Stimulated activated CD4-positive, alpha-beta T cell treated with anti-CD3 and anti-CD28 coated beads, Interleukin-1b, Interleukin-23, amount 100 ng/mL, for 1 hour (primary cell): ENCODE measurements at places on chromosomes 1 and 21.

DNA sequence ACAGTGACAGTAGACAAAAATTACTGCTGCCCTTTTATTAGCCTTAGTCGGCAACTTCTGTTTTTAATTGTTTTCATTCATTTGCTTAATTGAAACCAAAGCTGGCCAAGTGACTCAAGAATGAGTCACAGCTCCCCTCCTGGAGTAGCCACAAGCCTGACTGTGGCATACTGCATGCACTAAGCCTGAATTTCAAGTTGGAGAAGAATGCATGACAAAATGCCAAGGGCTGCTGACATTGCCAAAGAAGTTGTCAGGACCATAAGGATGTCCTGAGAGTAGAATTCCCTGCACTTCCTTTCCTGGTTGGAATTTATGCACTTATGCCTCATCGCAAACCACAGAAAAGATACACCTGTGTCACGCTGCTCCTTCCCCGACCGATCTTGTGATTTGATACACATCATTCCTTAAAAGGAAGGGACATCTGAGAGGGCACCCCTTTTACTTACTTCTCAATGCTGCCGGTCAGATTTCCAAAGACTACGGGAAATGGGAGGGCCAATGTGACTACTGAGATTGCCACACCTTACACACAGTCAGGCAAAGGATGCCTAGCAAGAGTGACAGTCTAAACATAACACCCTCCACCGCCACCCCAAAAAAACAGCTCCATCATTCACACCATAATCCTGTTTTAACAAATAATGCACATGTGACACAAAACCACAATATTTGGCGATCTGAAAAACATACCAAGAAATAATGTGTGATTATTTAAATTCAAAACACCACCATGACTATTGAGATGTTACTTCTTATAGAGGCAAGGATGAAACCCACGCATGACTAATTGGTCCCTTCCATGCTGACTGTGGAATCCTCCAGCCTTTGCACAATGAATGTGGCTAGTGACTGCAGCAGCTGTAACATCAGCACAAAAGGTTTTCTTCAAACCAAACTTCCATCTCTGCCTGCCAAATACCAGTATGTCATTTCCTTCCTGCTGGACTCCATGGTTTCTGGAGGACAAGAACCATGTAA, 28.2 kb downstream of the VAV3 start:
- DNase-seq: no peak

DNA sequence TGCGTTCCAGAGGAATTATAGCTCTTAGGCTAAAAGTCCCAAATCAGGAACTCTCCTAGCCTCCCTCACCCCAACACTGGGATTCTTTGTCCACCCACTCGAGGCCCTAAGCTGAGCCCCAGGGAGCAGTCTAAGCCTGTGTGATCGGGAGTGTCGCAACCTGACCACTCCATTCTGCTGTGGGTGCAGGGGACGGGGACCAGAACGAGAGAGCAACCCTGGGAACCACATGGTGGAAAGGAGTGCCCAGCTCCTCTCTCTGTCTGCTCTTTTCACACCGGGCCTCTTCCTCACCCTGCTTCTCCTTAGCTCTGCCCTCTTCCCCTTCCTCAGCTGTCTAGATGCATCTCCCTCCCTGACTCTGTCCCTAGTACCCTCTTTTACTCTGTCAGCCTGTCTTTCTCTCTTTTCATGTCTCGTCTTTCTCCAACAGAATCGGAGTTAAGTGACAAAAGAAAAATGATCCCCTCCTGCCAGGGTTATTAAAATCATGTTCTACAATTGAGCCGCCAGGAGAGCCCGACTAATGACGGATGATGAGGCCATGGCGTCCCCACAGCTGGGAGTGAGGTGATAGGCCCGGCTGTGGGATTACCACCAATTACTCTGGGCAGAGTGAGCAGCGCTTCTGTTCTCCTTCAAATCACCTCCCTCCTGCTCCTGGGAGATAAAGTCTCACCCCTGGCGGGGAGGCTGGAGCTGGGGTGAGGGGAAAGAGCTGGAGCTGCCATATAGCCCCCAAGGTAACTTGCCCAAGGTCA, 34.5 kb upstream of the CSF3R start:
- no peak for DNase-seq

- no peak for DNase-seq
Observed at GRCh38 chr1:42886046-42886739, 39.8 kb downstream of the ZNF691 start.

DNA sequence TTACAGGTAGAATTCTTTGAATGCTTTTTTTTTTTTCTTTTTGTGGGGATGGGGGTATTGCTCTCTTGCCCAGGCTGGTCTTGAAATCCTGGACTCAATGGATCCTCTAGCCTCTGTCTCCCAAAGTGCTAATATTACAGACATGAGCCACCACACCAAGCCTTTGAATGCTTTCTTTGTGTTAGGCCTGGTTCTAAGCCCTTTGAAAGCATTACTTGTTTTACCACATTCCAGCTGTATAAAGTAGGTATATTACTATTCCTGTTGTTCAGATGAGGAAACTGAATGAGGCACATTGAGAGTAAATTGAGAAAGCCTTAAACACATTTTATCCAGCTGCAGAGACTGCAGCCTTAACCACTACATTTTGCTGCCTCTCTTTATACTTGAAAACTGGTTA, 841.8 kb upstream of the ADGRL4 start:
- DNase-seq: no peak

DNA sequence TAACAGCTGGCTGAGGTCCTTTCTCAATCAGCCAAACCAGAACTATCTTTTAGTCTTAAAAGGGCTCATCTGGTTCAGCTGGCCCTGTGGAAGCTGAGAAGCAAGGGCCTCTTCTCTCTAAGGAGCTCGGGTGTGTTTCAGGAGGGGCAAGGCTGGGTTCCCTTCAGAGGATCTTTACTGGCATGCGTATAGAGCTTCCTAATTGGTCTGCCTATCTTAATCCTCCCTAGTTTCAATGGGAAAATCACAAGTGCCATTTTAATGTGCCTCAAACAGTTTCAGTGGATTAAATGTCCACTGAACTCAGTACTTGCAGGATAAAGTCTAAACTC, 81.5 kb upstream of the LBR start:
- no peak for DNase-seq

DNA sequence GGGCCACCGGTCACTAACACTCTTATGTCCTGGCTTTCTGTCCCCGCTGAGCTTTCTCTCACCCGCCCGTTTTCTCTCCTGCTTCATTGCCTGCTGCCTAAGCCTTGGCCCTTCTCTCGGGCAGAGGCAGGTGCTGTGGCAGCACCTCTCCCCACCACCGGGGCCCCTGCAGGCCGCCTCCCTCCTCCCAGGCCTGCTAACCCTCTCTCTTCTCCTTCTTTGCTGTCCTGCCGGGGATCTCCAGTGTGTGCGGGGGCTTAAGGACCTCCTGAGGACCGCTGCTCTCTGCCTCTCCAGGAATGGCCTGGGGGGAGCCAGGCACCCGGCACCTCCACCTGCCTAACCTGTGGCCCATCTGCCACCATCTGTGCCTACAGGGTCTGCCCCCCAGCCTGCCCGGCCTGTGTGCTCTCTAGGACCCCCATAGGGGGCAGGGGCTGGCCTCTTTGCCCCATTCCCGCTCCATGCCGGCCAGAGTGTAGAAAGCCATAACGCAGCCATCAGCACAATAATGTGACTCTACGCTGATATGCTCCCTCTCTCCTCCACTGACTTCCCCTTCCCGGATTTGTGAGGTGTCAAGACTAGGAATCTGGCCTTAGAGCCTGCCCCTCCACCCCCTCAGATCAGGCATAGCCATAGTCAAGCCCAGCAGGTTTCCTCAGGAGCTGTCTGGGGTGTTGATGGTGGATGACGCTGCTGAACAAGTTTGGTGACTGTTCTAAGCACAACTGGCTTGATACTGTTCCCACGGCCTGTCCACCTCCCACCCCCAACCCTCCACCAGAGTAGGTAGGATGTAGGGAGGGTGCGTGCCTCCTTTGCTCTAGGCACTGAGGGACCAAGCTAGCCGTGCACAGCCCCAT, 6.1 kb upstream of the SFN start:
- no peak for DNase-seq

DNA sequence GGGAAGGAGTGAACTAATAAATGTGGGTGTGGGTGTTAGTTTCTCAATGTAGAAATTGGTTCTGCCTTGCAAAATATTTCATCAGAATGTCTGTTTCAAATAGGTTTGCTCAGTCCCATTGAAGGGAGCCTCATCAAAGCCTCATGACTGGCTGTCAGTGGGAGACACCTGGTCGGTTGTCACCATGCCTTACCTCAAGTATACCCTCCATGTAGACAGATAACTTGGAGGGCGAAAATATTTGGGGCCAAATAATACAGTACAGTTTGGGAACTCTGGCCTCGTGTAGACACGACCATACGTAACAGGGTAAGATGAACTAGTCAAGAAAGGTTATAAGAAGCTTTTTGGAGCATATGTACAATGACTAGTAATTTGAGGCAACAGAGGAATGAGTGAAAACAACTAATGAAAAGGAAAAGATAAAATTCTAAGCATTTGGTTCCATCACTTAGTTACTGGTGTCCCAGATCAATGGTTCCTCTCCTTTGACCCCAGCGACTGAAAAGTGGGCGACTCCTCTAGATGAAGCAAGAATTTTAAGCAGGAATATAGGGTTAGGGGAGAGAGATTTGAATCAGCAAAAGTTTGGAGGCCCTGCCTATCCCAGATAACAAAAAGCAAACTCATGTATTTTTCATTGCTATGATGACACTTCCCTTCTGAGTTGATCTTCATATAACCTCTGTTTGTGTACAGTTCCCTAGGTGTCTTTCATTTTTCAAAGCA, 163.9 kb downstream of the LRRC40 start:
- DNase-seq: no peak

GRCh38 chr1:54047384-54048305, 5.4 kb downstream of the TMEM59 start:
- DNase-seq: no peak

GRCh38 chr21:37339552-37339939, 27.0 kb upstream of the DYRK1A start:
- no peak for DNase-seq

DNA sequence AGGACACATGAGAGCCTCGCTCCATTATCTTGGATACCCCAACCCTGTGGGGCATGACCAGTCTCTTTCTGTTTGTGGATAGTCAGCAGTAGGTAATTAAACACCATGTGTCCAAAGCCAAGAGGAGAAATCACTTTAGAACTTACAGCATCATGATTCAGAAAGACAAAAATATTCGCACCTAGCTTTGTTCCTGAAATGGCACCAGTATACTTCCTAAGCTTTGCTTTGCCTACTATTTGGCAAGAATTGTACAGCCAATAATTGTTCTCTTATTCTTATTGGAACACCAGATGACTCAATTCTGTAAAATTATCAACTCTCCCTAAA, 24.2 kb downstream of the TNFRSF9 start:
- DNase-seq: no peak

DNA sequence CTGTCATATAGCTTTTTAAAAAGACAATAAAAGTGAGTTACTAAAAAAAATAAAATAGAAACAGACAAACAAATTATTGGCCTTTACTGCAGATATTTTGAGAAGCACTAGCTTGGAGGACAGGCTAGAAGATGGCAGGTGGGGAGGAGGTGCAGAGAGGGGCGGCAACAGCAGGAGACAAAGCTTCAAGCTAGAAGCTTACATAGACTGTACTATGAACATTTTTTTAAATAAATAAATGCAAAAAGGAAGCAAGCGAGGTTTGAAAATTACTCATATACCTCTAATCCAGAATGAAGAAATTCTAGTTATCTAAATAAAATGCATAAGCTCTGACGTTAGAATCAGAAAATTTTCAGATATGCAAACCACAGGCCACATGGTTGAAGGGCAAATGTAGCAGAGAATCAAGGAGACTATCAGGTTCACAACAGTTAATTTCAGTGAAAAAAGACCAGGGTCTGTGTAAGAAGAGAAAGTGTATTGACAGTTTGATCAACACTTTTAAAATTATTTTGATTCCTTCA, 54.9 kb downstream of the NRIP1 start:
- DNase-seq: no peak

- no peak for DNase-seq
Observed at GRCh38 chr1:13616234-13616633, 32.6 kb downstream of the PDPN start.

DNA sequence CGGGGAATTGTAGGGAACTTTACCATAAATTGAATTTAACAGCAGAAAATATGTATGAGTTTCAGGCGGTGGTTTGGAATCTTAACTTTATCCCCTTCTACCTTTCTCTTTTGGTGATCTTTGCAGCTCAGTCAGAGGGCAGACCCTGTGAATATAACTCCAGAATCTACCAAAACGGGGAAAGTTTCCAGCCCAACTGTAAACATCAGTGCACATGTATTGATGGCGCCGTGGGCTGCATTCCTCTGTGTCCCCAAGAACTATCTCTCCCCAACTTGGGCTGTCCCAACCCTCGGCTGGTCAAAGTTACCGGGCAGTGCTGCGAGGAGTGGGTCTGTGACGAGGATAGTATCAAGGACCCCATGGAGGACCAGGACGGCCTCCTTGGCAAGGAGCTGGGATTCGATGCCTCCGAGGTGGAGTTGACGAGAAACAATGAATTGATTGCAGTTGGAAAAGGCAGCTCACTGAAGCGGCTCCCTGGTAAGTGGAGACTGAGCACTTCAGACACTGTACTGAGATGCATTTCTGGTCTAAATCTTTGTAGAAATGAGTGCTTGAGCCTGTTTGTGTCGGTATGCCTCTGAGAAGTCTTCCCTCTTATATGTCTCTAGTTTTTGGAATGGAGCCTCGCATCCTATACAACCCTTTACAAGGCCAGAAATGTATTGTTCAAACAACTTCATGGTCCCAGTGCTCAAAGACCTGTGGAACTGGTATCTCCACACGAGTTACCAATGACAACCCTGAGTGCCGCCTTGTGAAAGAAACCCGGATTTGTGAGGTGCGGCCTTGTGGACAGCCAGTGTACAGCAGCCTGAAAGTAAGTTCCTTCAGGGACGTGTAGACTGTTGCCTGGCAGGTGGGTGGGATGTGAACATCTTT, 1.5 kb downstream of the CCN1 start:
- DNase-seq: no peak

- no peak for DNase-seq
Observed at GRCh38 chr1:16254263-16254928, 17.4 kb upstream of the CPLANE2 start.

DNA sequence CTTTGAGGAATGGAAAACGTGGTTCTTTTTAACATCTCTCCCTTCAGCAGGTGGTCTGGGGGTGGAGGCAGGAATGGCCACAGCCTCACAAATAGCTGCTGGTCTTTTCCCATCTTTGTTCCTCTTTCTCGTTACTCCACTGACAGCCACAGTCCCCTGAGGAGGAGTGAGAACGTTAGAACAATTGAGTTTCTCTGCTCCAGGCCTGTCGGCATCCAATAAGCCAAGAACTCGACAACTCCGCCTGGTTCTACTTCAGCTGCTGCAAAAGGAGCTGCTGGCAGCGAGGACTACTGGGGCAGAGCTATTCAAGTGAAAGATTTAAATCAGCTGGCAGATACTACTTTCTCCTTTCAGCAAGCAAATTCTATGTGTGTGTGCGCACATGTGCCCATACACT, 169.5 kb upstream of the GALNT2 start:
- DNase-seq: no peak

- DNase-seq: no peak
Observed at GRCh38 chr1:19507516-19507915, 22.2 kb upstream of the CAPZB start.

GRCh38 chr1:24644100-24644384, 940 bp downstream of the SRRM1 start:
- no peak for DNase-seq
